Effector memory CD4-positive, alpha-beta T cell (primary cell): ENCODE measurements at places on chromosomes 4 and X.

DNA sequence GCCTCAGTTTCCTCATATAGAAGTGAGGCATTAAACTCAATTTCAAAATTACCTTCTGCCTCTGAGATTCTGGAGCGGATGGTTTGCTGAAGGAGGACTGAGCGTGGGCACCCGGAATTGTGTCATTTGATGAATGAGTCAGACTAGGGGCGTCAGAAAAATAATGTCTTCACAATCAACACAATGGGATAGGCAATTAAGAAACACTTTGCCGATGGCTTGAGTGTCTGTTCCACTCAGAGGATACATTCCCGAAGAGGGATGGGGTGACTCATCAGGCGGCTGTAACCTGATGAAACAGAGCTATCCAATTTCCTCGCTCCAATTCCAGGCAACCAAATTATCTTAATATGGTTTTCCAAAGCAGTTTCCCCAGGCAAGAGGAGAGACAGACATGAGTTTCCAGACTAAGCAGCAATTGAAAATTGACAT lies 1.2 kb upstream of the CHRNA9 start:
- no peak for DNase-seq

GRCh38 chrX:53445977-53446376 lies 11.8 kb upstream of the HSD17B10 start:
- DNase-seq, result no peak

GRCh38 chr4:122879001-122879400 lies 43.4 kb downstream of the NUDT6 start:
- DNase-seq, result no peak

GRCh38 chrX:132016628-132017430 lies 6.3 kb upstream of the STK26 start:
- DNase-seq, result no peak

- DNase-seq, result no peak
These were observed 27.1 kb downstream of the MORC4 start for GRCh38 chrX:106972896-106973295.

GRCh38 chr4:142088906-142089305 lies 452.5 kb downstream of the IL15 start:
- no peak for DNase-seq

DNA sequence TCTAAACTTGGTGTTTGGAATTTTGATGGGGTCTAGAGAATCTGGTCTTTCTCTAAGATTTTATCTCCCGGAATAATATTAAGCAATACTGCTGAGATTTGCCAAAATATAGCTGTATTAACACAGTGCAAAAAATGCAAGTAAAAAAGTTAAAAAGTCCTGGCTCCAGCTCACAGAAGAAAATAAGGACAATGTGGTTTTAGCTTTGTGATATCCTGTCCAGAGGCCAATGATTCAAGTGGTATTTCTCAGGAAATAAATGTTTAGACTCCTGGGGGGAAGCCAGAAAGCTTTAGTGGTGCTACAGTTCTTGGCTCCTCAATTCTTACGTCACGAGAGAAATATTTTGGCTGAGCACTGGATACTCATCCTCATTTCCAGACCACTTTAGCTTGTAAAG lies 40.9 kb upstream of the IL13RA2 start:
- DNase-seq, result no peak

DNA sequence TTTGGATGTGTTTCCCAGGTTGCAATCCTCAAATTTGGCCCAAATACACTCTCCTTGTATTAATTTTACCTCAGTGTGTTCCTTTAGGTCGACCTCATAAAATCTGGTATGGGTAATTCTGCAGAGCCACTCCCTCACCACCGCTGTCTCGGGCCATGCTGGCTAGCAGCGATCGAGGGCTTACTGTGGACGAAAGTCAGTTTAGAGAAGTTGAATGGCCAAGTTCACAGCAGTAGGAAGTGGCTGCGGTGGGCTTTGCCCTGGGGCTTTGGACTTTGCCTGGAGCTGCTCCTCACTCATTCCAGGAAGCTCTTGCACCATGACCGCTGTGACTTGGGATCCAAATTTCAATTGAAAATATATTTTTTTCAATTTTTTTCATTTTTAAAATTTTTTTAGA lies 19.6 kb downstream of the TMEM187 start:
- DNase-seq, result no peak

DNA sequence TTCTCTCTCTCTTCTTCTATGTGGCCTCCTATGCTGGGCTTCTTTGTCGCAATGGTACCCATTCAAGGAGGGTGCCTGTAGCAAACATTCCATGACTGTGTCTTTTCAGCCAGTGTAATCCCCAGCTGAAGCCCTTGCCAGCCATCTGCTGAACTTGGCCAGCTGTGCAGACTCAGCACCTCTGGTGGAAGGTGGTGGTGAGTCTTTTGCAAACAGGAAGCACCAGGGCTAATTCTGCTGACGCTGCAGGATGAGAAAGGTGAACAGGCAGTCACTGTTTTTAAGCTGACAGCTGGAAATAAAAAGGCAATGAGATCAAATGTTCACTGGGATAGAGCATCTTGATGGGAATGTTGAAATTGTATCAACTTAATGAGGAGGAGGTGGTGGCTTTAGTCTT lies 298.7 kb upstream of the CLNK start:
- no peak for DNase-seq

- DNase-seq, result no peak
These were observed 10.6 kb upstream of the CTSO start for GRCh38 chr4:155964016-155964891.

GRCh38 chr4:37896206-37896860 lies 5.4 kb downstream of the TBC1D1 start:
- no peak for DNase-seq

DNA sequence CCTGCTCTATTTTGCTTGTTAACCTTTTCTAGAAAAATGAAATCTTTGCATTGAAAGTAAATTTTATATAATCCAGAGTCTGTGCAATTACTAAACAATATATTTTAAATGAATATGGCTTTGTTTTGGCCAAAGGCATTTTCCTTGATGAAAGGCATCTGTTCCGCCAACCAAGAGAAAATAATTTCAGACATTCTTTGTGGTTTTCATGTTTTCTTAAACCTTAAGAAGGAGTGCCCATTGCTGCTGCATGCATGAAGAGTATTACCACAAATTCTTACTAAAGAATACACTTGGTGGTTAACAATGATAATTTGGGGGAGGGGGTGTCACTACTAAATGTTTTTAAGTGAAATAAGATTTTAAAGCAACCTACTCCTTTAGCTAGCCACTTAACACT lies 2.7 kb upstream of the PDGFC start:
- DNase-seq, result no peak

- DNase-seq, result no peak
These were observed 101.6 kb downstream of the PARM1 start for GRCh38 chr4:75034523-75034922.

DNA sequence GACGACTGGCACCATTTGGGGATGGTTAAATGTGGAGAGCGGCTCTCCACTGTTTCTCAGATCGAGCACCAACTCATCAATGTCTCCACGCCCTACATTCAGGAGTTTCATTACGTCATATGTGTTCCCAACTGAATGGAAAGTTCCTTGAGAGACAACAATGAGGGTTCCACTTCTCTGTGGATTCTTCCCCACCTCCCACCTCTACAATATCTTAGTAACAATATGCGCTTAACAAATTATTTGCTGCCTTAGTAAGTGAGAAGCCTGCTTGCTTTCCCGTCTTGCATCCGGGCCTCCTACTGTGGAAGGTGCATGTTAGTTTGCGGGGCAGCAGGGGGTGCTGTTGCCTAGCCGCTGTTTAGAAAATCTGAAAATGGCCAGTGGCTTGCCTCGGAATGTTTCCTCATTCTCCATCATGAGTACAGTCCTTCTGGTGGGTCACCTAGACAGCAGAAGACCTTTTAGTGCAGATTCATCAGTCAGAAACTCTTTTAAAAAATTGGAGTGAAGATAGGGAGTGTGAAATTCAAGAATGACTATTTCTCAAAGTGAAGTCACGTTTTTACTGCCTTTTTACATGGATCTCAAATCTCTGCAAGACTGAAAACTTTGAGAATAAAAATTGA lies 55.7 kb downstream of the PHOX2B start:
- peak; percentile 0 for DNase-seq

- no peak for DNase-seq
These were observed 111.7 kb downstream of the CDKL5 start for GRCh38 chrX:18537068-18537467.

- DNase-seq, result no peak
These were observed 11.5 kb downstream of the PRPS2 start for GRCh38 chrX:12802741-12803140.

DNA sequence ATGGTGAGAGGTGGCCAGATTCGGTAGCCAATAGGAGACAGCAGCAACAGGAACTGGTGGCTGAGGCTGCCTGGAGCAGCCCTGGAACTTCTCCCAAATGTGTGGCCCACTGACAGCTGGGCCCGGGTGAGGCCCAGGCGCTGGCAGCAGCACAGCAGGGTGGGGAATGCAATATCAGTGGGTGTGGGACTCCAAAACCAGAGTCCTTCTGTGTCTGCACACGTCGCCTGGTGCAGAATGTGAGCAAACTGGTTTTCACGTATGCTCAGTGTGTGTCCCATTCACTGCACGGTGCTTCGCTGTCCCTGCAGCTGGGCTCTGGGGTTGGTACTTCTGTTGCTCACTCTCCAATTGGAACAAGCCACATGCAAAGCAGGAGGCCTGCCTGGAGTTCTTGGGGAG lies 14.4 kb upstream of the CENPU start:
- DNase-seq, result no peak

GRCh38 chr4:82373486-82373815 lies 340 bp downstream of the HNRNPD start:
- no peak for DNase-seq

DNA sequence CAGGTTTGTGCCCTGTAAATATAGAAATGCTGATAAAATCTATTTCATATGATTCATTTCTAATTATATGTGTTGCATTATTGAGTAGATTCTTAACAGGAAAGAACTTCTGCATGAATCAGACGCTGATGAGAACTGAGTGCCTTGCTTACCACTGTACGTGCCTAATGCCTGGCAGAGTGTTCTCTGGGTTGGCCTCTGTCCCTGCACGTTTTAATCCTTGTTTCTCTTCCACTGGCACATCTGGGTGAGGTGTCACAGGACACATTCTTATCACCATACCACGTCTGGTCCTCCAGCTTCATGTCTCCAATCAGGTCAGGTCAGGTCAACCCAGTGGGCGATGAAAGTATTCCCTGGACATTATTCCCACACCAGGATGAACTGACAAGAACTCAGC lies 53.6 kb downstream of the KLF3 start:
- no peak for DNase-seq

GRCh38 chrX:113956936-113957335 lies 627.0 kb upstream of the HTR2C start:
- no peak for DNase-seq

DNA sequence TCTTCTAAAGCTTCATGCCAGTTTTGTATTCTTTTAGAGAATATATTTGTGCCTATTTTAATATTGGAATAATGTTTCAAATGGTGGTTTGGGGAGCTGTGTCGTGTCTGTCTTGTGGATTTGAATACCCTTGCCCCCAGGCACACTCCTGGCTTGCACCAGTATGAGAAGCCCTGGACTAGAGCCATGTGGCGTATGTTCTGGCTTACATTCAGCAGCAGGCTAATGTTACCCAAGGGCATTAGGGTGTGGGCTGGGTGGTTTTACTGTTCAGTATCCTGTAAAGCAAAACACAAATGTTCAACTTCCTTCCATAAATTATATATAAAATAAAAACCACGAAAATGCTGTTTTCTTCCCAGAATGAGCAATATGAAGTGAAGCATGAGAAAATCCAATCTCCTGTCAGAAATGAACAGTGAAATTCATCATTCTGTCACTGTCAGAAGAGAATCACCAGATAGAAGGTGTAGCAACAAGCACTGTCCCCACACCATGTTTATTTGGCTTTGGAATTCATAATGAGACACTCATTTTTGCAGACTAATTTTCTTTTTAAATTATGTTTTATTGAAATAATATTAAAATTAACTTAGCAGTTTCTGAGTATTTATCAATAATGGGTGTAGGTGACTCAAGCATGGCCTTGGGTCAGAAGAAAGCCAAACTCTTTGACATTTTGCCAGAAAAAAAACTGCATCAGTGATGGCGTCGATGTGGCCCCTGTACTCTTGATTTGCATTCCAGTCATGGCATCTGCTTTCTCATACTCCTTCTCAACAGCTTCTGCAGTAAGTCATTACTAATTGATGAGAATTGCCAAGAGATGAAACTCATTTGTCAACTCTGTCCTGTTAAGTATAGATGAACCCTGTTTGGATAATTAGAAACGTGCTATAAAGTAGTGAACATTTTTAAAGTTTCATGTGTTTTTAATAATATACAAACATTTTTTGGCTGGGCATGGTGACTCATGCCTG lies 43.8 kb downstream of the WWC2 start:
- no peak for DNase-seq

DNA sequence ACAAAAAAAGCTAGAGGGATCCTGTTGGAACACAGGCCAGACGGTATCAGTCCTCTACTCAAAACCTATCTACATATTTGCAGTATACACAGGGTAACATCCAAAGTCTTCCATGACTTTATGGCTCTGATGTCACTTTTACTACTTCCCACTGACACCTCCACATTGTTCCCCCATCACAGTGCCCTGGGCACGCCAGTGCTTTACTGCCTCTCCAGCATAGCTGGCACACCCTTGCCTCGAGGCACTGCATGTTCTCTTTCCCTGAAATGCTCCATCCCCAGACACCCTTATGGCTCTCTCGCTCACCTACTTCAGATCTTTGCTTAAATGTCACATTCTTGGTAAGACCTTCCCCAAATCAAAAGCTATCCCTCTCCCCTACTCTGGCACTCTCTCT lies 6.3 kb upstream of the ATP10D start:
- DNase-seq, result no peak

- DNase-seq, result no peak
These were observed 20.3 kb upstream of the SLC25A4 start for GRCh38 chr4:185122681-185123345.

DNA sequence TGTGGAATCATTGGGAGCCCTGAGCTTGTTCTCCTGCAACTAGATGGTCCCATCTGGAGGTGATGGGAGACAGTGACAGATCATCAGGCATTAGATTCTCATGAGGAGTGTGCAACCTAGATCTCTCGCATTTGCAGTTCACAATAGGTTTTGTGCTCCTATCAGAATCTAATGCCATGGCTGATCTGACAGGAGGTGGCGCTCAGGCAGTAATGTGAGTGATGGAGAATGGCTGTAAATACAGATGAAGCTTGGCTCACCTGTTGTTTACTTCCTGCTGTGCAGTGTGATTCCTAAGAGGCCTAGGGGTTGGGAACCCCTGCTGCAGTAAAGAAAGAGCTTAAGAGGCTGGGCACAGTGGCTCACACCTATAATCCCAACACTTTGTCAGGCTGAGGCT lies 42.2 kb upstream of the PUDP start:
- DNase-seq, result no peak

DNA sequence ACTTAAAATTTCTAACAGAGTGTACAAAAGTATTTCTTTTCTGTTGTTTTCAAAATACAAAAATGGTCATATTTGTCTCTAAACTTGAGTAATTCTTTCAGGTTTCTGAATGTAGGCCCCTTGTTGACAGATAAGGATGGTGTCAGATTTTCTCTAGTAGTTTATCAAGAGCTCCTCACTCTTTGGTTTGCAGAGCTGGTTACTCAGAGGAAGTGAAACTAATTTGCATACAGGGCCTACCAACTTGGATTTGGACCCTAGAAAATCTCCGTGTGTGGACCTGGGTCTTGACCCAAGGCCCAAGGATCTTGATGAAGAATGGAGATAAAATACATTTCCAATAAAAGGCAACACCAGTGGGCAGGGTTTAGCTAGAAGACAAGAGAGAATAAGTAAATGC lies 433 bp upstream of the ADH6 start:
- DNase-seq, result no peak
